ENCODE measurements at places on chromosomes 6 and 20. TPM values are rescaled to one million over a fixed set of nuclear protein-coding genes. Genes with fewer than 3 reads are reported as not detected.

DNA sequence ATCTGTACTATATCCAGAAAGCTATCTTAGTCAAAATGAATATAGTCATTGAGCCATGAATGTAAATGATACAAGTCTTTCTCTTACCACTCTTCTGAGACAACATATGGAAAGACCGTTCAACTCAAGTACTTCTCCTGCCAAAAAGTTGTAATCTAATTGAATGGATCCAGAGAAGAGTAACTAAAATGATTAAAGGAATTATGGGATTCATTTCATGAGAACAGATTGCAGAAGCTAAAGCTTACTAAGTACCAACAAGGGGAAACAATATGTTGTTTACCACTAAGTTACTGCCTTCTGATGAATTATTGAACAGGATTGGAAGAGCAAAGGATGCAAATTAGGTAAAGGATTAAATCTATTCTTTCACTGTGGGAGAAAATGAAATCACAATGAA is 2.0 kb upstream of the LGSN start:
- no peak for DNase-seq

The GPX5 gene
- not detected for total RNA-seq

The FAM210B gene
- total RNA-seq: 20.7 TPM

- DNase-seq: peak; percentile 59
Observed at GRCh38 chr6:3732345-3733141, 19.0 kb downstream of the PXDC1 start.

DNA sequence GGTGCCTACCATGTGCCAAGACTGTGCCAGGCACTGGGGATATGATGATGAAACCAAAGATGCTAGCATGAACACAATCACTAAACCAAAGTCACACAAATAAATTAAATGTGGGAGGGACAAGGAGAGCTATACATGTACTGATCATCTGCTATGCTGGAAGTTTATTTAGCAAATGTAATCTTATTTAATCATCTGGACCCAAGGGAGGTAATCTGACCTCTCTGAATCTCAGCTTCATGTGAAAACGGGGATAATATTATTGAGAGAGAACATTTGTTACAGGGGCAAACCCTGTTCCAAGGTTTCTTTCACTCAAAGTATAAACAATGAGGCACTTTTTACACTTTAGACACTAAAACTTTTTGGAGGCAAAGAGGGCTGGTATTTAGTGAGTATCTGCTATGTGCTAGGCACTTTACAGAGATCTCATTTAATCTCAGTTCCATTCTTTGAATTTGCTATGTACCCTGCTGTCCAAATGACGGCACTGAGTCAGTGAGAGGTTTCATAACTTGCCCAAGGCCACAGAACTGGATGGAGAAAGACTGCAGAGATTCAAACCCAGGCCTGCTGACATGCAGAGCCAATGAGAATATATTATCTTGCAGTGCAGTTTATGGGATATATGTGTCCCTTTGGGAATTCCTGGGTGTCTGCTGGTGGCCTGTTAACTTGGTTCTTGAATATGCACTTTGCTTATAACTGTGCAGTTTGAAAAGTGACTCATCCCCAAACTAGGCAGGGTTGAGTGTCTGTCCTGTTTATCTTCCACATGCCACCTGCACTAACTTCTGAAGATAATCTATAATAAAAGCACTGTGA is 3.3 kb upstream of the ASXL1 start:
- peak; percentile 59 for DNase-seq

GRCh38 chr20:18256440-18257090 is 31.8 kb upstream of the ZNF133 start:
- no peak for DNase-seq

DNA sequence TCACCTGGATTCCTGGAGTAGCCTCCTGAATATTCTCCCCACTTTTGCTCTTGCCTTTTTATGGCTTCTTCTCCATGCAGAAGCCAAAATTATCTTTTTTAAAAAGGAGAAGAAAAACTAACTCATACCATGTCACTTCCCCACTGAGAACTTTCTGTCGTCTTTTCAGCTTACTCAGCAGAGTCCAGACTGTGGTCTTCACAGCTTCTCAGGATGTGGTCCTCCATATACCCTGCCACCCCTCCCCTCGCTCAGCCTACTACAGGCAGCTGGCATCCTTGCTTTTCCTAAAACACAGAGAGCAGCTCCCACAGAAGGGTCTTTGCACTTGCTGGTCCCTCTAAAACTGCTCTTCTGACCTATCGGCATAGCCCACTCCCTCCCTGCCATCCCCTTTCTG is 89.4 kb upstream of the ISM1 start:
- DNase-seq: no peak

GRCh38 chr6:104281370-104281769 is 578.3 kb downstream of the HACE1 start:
- DNase-seq: no peak

The ADGRF4 gene
- 2.8 TPM for total RNA-seq

GRCh38 chr6:165184192-165184979 is 125.0 kb downstream of the C6orf118 start:
- no peak for DNase-seq

DNA sequence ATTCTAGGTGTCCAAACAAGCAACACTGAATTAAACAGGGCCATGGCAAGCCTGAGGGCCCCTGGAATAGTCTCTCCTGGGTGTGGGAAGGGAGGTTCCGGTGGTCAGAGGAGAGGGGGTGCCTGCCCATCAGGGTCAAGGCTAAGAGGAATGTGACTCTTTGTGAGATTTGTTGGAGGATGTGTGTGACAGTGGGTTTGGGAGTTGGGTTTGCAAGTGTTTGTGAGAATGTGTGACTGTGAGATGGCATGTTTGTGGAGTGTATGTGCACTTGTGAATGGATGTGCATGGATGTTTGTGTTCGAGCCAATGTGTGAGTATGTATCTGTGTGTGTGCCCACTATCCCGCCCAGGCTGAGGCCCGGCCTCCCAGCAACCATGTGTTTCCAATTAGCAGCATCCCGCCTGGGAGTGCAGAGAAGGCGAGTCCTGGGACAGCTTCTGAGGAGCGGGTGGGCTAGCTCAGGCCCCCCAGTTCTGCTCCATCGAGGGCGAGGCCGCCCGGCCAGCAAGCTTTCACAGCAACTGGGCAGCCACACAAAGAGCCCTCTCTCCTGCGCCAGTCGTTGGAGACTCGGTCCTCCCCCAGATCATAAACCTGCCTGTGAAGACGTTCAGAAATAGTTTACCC is 12.6 kb downstream of the FOXC1 start:
- DNase-seq: no peak

The HTR1E gene
- total RNA-seq: not detected

- DNase-seq: peak; percentile 99
Observed at GRCh38 chr6:129500958-129501739, 208.8 kb downstream of the ARHGAP18 start.

The COL11A2 gene
- 0.07 TPM for total RNA-seq

The COX4I2 gene
- total RNA-seq: not detected

- no peak for DNase-seq
Observed at GRCh38 chr6:2517855-2518473, 232.8 kb downstream of the MYLK4 start.

- peak; percentile 45 for DNase-seq
Observed at GRCh38 chr6:138107752-138108592, 753 bp upstream of the PERP start.

The CITED2 gene
- total RNA-seq: 9.8 TPM

The CPXM1 gene
- total RNA-seq: not detected

DNA sequence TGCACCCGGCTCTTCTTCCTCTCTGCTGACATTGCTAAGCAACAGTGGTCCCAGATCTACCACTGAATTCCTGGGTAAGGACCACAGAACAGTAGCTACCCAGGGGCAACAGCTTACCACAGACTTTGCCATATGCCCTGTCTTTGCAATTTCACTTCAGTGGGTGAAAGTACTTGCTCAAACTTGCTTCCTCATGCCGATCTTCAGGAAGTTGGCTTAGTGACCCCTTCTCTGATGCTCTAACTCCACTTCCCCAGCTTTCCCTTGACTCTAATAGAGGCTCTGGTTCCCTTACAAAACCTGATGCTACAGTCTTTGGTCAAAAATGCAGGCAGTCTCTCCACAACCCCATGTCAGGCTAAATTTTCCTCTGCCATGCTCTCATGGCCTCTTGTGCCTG is 3.3 kb upstream of the TAAR5 start:
- no peak for DNase-seq

DNA sequence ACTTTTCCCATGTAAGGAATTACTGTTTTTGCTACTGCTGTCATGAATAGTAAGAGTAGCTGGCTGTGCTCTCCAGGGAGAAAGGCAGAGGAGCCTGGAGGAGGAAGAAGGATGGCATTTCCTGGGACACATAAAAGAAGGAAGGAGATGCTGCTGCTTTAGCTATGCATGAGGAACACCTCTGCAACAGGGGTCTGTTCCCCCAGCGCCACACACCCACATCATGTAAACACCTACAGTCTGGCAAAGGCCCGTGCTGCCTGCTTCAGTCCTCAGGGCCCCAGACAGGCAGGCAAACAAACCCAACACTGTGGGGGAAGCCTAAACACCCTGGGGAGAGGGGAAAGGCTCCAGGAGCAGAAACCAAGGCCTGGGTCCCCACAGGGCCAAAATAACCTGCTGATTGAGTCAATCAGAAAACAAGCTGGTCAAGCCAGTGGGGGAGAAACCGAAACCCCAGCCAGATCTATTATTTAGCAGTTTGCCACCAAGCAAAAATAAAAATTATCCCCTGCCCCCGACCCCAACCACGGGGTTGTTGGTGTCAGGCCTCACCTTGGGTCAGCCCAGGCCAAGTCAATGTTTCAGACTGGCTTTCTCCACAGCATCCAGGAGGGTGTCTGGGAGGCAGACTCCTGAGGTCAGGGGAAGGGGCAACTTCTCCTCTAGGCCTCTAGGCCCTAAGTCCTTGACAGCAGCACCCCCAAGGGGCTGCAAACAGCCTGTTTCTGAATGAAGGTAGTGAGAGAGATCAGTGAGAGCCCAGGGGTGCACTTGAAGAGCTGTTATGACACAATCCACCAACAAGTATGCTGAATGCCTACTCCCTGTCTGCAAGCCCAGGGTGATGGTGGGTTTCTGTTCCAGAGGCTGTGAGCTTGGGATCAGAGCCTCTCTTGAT is 34.6 kb upstream of the SCUBE3 start:
- no peak for DNase-seq

Data from foreskin keratinocyte (primary cell).